ENCODE measurements at places on chromosomes 11 and 22. TPM values are rescaled to one million over a fixed set of nuclear protein-coding genes. Genes with fewer than 3 reads are reported as not detected.

Gene CFAP300
- total RNA-seq = 2.2 TPM

Gene ADM
- 40.8 TPM for total RNA-seq

Gene MPPED2
- total RNA-seq = 2.4 TPM

Gene KCNQ1
- total RNA-seq = 4.3 TPM

Gene TRIM48
- not detected for total RNA-seq

- DNase-seq = no peak
These were observed 125.0 kb upstream of the ARHGAP42 start for GRCh38 chr11:100562128-100562527.

DNA sequence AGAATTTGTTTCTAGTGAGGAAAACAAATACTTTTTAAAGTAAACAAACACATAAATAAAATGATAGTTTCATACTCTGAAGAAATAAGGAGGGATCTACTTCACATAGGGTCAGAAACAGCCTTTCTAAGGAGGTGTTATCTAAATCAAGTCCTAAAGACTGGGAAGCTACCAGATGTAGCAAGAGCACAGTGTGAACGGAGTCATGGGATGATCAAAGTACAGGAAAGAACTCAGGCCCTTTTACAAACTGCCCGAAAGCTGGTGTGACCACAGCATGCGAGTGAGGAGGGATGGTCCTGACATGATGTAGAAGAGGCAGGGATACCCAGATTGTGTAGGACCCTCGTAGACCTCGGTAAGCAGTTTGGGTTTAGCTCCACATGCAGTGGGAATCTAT, 102.8 kb downstream of the ARHGAP32 start:
- DNase-seq = no peak

- DNase-seq = no peak
These were observed 11.2 kb upstream of the RAB3IL1 start for GRCh38 chr11:61928606-61929005.

DNA sequence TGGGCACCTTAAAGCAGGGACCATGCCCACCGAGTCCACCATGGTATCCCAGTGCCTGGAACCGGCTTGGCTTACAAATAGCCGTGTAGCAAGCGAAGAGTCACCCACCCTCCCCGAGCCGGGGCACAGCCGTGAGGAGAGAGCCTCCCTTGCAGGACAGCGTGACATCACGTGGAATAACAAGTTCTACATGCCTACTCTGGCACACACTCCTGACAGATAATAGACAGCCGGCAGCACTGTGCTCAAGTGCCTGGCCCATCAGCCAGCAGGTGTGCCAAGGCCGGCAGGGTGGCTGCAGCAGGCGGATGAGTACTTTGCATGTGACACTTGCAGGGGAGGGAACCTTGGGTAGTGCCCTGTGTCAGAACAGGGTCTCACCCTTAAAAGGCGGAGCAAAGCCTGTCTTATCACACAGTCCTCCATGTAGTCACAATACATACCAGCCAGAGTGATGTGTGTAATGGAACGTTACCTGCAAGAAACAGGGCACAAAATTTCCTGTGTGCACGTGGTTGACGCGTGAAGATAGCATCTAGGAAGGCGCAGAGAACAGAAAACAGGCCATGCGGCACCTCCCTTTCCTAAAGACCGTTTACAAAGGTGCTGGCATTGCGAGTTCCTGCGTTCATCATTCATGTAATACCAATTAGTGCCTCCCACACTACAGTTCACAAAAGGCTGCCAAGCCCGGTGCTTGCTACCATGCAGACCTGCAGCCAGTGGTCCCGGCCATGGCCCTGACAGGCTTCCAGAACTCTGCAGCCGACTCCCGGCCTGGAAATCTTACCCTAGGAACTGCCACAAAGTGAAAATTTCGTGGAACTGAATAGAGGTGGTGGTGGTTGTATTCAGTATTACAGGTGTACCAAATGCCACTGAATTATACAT, 16.4 kb downstream of the TOM1 start:
- no peak for DNase-seq

DNA sequence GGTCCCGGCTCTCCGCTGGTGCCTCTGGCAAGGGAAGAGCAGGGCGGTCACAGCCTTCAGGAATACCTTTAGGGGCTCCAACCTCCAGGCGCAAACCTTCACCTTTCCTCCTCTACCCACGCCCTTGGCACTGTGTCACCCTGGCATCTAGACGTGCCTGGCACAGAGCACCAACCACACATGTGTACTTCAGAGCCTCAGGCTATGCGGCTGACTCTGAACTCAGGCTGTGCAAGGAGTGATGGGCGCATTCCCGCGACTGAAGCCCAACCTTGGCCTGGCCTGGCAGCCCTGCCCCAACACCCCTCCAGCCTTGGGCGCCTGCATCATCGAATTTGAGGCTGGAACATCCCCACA, 11.4 kb downstream of the SCARF2 start:
- no peak for DNase-seq

DNA sequence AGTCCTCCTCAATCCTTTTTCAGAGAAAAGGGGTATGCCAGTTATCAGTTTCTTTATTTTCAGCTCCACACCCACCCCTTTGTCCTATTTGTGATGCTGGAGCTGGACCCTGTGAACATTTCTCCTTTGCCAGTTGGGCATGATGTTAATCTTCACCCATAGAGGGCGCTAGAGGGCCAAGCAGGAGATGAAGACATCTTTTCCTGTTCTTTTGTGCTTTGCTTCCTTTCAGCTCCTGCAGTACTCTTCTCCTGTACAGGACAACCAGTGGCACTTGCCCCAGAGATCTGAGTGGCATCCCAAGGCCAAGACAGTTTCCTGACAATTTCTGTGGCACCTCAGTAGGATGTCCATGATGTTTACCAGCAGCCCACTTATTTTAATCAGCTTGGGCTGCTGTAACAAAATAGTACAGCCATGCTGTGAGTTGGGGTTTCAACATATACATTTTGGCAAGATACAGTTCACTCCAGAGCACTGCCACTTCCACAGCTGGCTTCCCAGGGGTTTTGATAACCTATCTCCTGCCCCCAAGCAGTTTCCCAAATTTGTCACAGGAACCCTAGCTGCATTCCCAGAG, 4.6 kb downstream of the SAA2 start:
- DNase-seq = peak; percentile 70

GRCh38 chr11:125227151-125227550, 62.6 kb downstream of the PKNOX2 start:
- DNase-seq = no peak

GRCh38 chr11:119700030-119700429, 29.0 kb downstream of the NECTIN1 start:
- no peak for DNase-seq

GRCh38 chr11:9657531-9657930, 6.3 kb upstream of the SWAP70 start:
- no peak for DNase-seq

GRCh38 chr11:63635762-63636465, 21.7 kb upstream of the PLAAT3 start:
- DNase-seq = peak; percentile 82

DNA sequence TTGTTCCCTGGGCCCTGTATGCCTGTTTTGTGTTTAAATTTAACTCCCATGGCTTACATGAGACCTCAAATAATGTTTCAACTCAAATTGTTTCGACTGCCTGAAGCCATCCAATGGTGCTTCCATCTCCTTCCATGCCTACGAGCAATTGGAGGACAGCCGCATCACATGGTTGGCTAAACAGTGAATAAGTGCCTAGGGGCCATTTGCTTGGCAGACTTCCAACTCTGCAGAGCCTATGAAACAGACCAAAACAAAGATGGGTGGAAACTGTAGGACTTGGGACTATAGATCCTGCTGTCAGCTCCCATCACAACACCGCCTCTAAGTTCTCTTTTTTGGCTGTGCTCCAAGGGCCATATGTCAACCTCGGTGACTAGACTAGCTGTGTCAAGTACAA, 84.1 kb downstream of the PARVA start:
- no peak for DNase-seq

DNA sequence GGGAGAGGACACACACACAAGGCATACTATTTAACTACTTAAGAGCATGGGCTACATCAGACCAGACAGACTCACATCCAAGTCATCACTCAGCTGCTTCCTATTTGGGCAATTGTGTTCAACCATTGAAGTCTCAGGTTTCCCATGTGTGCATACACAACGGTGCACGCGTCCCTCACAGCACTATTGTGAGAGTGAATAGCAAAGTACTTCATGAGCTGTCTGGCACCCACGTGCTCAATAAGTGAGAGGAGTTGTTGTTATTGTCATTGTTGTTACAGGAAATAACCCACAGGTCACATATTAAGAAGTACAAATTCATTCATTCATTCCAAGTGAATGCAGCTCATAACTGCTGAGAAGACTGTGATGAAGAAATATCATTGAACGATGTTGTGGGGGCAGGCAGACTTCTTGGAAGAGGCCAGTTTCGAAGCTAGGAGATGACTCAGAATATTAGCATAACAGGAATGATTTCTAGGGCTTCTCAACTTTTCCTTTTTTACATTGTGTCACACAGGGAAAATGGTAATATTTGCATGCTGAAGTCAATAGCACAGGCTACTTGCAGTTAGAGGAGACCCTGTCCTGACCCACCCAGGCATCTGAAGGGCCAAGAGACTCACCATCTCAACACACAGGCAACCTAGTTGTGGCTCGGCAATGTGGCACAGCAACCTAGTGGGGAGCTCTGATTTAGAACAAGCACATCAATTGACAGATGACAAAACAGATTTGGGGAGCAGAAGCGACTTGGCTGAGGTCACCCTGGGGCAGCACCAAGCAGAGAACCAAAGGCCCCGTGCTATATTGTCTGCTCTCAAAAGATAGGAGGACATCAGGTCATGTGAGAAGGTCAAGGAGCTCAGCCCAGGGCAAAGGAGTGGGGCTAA, 606.0 kb downstream of the BUD13 start:
- DNase-seq = no peak

GRCh38 chr11:2089536-2090165, 49.5 kb downstream of the IGF2 start:
- DNase-seq = peak; percentile 61

Measured in WTC11 (cell line).